ENCODE measurements at places on chromosomes 16 and 17. TPM values are rescaled to one million over a fixed set of nuclear protein-coding genes. Genes with fewer than 3 reads are reported as not detected.

- no peak for DNase-seq
These were observed 5.3 kb downstream of the RAPGEFL1 start for GRCh38 chr17:40182606-40183005.

- no peak for DNase-seq
These were observed 2.2 kb downstream of the TEX2 start for GRCh38 chr17:64260886-64261285.

- DNase-seq, result no peak
These were observed 39.6 kb downstream of the C16orf82 start for GRCh38 chr16:27106305-27106704.

DNA sequence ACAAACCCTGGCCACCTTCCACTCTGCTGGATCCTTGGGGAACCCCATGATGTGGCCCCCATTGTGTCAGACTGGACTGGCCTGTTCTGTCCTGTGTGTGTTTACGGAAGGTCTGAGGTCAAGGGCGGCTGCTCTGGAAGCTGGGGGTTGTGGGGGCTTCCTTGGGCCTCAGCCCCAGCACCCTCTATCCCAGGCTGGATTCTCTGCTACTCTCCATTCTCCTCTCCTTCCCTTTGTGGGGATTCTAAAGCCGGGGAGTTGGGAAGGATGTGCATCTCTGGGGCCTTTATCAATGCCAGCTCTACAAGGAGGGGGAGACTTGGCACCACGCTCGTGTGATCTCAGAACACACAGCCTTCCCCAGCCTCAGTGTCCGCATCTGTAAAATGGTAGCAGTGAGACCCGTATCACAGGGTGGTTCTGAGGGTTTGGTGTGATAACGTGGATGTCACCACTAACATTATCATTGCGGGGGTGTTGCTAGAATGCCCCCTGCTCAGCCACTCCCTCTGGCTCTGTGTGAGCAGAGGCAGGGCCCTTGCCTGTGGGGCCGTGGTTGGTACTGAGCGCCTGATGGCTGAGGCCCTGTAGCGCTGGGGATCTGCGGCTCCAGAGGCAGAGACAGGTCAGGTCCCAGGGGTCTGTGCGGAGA is 18.1 kb downstream of the ADGRG1 start:
- no peak for DNase-seq

DNA sequence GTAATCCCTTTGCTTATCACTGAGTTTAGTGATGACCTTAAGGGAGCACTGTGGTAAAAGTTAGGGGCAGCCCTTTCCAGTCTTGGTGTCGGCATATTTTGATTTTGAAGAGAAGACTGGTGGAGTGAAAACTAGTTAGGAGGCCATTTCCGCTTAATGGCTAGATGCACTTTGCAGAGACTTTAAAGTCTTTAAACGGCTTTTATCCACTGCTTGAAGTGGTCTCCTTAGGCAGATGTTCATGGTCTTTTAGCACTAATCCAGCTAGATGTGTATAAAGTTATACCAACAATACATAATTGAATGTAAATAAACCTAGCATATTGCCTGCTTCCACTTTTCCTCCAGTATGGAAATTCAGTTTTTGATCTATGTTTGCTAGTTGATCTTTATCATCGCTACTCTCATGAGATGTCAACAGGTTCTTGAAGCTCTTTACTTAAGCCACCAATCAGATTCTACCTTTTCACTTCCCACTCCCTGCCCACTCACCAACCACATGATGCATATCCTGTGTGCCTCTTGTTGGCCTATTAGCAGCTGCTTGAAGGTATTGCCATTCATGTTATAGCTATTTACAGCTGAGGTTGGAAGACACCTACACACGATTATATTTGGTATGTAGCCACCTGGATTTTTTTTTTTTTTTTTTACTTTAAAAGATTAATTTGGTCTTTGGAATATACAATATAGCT is 132.0 kb downstream of the NLK start:
- DNase-seq, result no peak

GRCh38 chr17:48228720-48229119 is 121.2 kb downstream of the SNX11 start:
- DNase-seq, result peak; percentile 79

DNA sequence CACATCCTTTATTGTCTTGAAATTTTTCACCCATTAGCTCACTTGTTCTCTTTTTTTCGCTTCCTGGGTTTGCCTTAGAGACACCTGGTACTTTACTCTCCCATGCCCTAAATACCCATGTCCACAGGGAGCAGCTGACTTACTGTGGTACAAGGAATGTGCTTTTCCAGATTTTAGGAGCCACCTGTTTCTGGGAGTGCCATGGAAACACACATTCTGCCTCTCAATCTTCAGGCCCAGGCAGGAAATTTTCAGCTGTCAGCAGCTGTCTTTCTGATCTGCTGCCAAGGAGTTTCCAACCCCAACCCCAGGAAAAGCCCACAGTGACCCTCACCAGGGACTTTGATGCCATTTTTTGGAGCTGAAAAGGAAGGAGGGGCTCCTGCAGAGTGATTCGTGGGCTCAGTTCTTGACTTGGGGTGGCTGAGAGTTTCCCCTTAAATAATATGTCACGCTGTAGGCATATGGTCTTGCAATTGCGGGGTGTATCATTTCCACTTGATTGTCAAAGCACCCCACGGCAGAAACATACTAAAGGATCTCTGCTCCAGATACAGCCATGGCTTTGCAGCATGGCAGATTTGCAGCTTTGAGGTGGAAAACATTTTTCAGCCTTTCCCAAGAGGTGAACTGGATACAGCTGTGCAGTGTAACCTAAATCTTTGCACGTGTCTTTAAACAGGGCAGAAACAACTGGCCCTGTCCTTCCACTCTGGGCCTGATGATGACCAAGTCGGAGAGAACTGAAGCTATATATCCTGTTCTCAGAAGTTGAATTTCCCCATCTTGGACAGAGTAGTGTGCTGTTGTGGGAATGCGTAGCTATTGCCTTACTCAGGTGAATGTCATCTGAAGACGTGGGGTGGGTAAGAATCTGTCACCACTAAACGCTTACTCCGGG is 19.2 kb downstream of the RBFOX1 start:
- no peak for DNase-seq

DNA sequence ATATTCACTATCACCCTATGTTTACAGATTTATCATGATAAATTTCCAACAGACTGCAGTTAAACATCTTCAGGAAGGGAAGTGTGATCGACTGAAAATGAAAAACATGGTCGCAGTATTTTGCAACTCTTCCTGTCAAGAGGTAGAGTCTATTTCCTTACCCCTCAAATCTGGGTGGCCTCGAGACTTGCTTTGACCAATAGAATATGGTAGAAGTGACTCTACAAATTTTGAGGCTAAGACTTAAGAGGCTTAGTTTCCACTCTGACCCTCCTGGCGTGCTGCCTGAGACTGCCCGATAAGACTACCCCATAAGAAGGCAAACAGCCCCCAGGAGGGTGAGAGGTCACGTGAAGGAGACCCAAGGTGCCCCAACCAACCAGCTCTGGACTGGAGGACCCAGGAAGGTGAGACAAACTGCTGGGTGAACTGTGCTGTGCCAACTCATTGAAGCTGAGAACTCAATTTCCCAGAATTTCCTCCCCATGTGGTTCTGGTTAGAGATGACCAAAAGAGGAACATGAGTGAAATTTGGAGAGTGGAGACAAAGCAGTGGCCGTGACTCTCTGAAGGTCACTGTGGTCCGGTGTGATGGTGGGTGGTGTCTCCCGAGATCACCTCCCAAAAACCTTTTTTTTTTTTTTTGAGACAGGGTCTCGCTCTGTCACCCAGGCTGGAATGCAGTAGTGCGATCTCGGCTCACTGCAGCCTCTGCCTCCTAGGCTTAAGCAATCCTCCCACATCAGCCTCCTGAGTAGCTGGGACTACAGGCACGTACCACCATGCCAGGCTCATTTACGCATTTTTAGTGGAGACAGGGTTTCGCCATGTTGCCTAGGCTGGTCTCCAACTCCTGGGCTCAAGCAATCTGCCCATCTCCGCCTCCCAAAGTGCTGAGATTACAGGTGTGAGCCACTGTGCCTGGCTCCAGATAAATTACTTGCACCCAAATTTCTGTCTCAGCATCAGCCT is 38.2 kb upstream of the LITAF start:
- no peak for DNase-seq

DNA sequence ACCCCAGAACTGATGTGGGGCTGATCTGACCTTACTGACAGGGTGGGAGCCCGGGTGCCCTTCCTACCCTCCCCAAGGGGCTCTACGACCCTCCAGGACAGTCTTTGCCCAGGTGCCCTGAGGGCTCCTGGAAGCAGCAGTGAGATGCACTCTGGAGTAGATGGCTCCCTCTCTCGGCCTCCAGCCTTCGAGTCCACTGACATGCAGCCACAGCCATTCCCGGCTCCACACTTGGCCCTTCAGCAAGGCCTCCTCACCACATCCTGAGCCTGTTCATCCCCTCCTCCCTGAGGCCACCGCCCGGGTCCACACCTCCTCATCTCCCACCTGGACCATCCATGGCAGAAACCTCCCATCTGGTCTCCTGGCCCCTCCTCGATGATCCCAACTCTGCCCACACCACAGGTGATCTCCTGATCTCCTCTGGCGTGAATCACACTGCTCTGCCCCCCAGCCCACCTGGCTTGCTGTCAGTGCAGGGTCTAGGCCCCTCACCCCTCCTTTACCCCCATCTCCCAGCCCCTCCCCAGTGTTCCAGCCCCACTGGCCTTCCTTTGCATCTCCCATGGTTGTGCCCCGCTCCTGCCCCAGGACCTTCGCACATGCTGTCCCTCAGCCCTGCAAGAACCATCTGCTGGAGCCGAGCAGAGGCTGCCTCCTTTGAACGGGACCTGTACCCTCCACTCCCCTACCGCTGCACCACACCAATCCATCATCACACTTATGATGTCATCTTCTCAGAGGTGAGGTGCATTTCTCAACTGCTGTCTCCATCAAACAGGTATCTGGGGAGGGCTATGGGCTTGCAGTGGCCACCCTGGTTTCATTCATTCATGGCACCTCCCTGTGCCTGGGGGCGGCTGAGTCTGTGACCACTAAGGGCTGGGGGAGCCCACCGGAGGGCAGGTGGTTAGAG is 44.7 kb downstream of the SOCS1 start:
- no peak for DNase-seq

DNA sequence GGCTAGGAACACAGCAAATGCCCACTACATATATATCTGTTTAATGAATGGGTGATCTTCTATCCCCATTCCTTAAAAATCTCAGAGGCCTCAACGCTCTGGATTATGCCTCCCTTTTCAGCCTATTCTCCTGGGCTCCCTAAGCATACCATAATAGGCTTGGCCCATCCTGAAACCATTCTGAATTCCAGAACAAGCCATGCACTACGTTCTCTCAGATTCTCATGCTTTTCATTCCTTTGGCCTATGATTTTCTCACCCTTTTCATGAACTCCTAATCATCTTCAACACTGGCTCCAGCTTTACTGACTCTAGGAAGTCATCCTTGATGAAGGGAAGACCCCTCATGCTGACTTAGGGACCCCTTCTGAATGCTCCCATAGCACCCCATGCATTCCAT is 71.1 kb downstream of the RPGRIP1L start:
- no peak for DNase-seq

GRCh38 chr17:78864117-78864516 is 23.5 kb upstream of the USP36 start:
- DNase-seq, result no peak

- DNase-seq, result no peak
These were observed 18.3 kb upstream of the TOM1L1 start for GRCh38 chr17:54882371-54882770.

DNA sequence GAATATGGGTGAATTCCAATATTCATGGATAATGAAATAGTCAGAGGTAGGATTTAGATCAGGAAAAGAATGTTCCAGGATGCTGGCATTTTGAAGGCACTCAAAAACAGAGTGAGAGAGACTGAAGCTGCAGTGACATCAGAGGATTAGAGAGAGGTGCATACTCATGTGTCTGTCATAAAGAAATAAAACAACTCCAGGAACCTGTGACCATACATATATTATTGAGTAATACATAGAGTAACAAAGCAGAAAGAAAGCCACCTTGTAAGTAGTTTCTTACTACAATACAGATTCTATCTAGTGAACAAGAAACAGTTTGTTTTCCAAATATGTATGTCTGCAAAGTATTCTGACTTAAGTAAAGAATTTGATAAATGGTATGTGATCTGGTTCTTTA is 62.3 kb upstream of the PHOSPHO1 start:
- no peak for DNase-seq

- DNase-seq, result no peak
These were observed 10.1 kb downstream of the ST6GALNAC2 start for GRCh38 chr17:76575570-76575969.

GRCh38 chr17:45170280-45170930 is 8.7 kb downstream of the HEXIM2 start:
- DNase-seq, result no peak

Gene ADAD2
- 1.5 TPM for total RNA-seq

Gene ITGB3
- total RNA-seq, result not detected

Gene SECTM1
- total RNA-seq, result 0.16 TPM

Gene MYH8
- not detected for total RNA-seq

Gene RTN4RL1
- 0.17 TPM for total RNA-seq
